ENCODE measurements at places on chromosomes 3 and 15.

DNA sequence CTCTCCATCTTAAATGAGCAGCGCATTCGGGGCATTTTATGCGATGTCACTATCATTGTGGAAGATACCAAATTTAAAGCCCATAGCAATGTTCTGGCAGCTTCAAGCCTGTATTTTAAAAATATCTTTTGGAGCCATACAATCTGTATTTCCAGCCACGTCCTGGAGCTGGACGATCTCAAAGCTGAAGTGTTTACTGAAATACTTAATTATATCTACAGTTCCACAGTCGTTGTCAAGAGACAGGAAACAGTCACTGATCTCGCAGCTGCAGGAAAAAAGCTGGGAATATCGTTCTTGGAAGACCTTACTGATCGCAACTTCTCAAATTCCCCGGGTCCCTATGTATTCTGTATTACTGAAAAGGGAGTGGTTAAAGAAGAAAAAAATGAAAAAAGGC is 44.4 kb upstream of the RASA2 start:
- DNase-seq, result no peak

DNA sequence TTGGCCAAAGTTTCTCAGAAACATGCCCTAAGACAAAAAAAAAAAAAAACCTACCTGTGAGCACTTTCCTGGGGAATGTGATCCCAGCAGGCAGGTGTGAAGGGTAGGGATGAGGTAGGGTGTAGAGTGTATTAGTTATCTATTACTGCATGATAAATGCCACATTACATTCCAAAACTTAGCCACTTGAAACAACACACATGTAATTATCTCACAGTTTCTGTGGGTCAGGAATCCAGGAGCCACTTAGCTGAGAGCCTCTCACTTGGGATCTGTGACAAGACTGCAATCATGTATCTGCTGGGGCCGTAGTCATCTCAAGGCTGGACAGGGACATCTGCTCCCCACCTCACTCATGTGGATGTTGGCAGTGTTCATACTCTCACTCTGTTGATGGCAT is 18.9 kb upstream of the FBN1 start:
- no peak for DNase-seq

GRCh38 chr3:185737740-185738680 is 86.8 kb downstream of the IGF2BP2 start:
- DNase-seq, result no peak

- no peak for DNase-seq
These were observed 82.2 kb downstream of the ASB7 start for GRCh38 chr15:100684591-100684990.

DNA sequence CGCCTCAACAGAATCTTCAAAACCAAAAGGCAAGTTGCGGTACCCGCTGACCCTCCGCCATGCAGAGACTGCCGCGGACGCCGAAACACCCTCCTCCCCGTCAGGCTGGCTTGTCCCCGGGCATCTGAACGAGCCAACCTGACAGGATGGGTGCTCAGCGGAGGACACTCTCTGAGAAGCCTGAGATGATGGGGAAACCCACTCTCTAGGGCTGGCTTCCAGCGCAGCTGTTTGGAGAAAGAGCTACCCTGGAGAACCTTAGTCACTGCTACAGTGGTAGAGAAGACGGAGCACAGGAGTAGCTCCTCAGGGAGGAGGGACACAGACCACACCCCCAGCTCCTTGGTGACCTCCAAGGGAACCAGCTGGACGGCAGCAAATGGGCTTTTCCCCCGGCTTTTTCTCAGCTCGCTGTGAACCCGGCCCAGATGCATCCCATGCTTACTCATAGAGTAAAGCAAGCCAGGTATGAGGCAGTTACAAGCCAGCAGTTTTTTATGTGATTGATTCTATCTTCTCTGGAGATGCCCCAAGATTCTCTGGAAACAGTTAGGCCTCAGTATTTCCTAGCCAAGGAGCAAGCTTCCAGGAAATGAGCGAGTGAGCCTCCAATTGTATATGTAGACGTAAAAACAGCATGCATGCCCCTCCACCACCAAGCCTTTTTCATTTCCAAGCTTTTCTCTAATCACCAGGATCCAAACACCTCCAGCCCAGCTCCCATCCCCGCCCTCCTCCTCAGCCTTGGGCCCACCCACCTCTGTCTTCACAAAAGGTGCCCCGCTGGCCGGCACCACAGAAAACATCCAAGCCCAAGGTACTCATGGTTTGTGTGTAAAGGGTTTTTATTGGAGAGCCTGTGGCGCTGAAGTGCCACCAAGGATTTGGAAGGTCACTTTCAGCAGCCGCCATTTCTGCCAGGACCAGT is 38.7 kb downstream of the FAM174B start:
- no peak for DNase-seq

Measured in inflammatory macrophage treated with lipopolysaccharide for 1 hour (primary cell).